ENCODE measurements at places on chromosomes 2 and 18. TPM values are rescaled to one million over a fixed set of nuclear protein-coding genes. Genes with fewer than 3 reads are reported as not detected.

GRCh38 chr2:108449410-108450130 is 564 bp downstream of the GCC2 start:
- DNase-seq, result peak; percentile 26
- H3K27me3 ChIP-seq, result no peaks in the 10 kb centered on the region
- H3K27ac ChIP-seq, result peak overlapping the region; percentile 75
- peaks cover 11% of the 10 kb centered on the region for H3K36me3 ChIP-seq
- H3K4me1 ChIP-seq, result peaks cover 12% of the 10 kb centered on the region
- peak overlapping the region; percentile 98 for H3K4me3 ChIP-seq

DNA sequence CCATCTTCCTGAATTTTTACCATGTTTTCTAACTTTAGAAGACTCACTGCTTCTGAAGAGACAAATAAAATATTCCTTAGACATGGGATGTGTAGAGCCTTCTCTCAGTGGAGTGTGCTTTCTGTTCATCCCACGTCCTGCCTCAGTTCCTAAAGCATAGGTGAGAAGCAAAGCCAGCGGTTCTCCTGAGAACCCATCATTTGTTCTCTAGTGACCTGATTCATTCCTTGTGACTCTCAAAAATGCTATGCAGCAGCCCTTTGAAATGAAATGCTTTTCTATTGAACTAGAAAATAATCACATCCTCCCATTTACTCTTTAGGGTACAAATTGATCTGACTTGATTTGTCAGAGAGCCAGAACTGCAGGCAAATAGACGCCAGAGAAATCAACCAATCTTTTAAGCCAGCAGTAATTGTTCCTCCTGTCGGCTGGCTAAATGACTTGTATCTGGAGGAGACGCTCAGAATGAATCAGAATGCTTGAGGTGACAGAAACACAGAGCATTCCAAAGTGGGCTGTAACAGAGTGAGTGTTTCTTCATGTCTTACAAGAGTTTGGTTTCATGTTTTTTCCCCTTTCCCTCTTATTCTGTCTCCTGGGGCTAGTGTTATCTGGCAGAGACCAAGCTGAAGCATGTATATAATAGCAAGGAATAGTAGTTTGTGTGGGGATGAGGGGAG is 81.3 kb upstream of the TMEM178A start:
- no peak overlapping the region for H3K4me3 ChIP-seq
- H3K4me1 ChIP-seq, result no peaks in the 10 kb centered on the region
- no peaks in the 10 kb centered on the region for H3K36me3 ChIP-seq
- no peak for DNase-seq

- no peaks in the 10 kb centered on the region for H3K4me1 ChIP-seq
- H3K4me3 ChIP-seq, result no peak overlapping the region
- no peaks in the 10 kb centered on the region for H3K27me3 ChIP-seq
- no peak for DNase-seq
These were observed 122.9 kb downstream of the CCDC178 start for GRCh38 chr18:33317640-33318039.

DNA sequence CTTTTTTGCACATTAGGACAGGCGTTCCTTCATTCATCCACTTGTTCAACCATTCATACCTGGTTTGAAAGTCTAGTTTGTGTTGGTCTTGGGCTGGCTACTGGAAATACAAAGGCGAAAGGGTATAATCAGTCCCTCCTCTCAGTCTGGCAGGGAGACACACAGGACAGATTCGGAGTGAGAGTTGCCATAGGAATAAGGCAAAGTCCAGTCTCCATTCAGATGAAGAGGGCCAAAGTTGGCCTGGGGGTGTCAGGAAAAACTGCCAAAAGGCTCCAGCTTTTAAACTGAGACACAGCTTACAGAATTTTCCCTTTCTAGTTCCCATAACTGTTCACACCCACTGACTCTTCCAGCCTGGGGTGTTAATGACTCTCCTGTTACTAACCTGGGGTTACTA is 96.3 kb upstream of the AQP4 start:
- no peak for DNase-seq
- no peaks in the 10 kb centered on the region for H3K36me3 ChIP-seq
- no peak overlapping the region for H3K27ac ChIP-seq
- no peaks in the 10 kb centered on the region for H3K4me1 ChIP-seq

DNA sequence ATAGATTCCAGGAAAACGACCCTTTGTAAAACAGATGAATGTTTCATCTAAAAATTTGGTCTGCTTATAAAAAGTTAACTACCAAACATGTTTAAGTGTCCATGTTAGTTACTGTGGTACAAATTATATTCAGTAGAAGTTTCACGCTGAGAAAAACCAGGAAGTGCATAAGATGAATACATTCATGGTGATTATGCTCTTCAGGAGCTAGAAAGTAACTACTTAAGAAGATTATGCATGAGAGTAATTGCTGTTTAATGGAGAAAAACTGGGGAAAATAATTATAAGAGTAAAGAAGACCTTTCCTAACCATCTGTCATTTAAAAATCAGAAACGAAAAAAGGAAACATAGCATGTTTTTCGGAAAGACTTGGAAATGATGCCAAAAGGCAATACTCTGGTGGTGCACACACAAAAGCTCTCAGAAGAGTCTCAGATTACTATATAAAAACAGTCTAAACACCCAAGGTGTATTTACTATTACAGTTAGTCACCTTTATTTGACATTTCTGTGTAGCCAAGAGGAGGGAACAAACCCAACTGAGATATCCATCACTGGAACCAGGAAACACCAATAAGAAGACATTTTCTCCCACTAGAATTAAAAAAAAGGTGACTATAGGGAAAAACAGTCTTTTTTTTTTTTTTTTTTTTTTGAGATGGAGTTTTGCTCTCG is 38.8 kb upstream of the METTL21A start:
- no peak for DNase-seq
- no peaks in the 10 kb centered on the region for H3K4me1 ChIP-seq

GRCh38 chr2:238765590-238765989 is 82.3 kb upstream of the TWIST2 start:
- H3K27ac ChIP-seq, result no peak overlapping the region
- H3K27me3 ChIP-seq, result peaks cover 68% of the 10 kb centered on the region
- H3K4me1 ChIP-seq, result no peaks in the 10 kb centered on the region
- no peaks in the 10 kb centered on the region for H3K36me3 ChIP-seq
- no peak for DNase-seq

GRCh38 chr2:8142461-8142860 is 539.4 kb upstream of the ID2 start:
- no peaks in the 10 kb centered on the region for H3K36me3 ChIP-seq

- no peak overlapping the region for H3K4me3 ChIP-seq
- no peak overlapping the region for H3K27ac ChIP-seq
These were observed 126.2 kb downstream of the EHBP1 start for GRCh38 chr2:62831729-62832128.

DNA sequence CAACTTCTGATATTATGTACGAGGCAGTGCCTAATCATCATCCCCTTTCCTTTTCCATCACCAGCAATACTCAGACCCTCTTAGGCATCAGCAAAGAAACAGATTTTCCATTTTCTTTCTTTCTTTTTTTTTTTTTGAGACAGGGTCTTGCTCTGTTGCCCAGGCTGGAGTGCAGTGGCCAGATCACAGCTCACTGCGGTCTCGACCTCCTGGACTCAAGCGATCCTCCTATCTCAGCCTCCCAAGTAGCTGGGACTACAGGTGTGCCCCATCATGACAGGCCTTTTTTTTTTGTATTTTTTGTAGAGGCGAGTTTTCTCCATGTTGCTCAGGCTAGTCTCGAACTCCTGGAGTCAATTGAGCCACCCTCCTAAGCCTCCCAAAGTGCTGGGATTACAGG is 5.9 kb upstream of the OLA1 start:
- H3K27me3 ChIP-seq, result no peaks in the 10 kb centered on the region
- no peak overlapping the region for H3K27ac ChIP-seq
- H3K4me1 ChIP-seq, result peaks cover 1% of the 10 kb centered on the region
- H3K36me3 ChIP-seq, result no peaks in the 10 kb centered on the region

GRCh38 chr2:136492901-136493300 is 272.4 kb upstream of the THSD7B start:
- H3K36me3 ChIP-seq, result no peaks in the 10 kb centered on the region
- no peak overlapping the region for H3K4me3 ChIP-seq
- H3K27me3 ChIP-seq, result peaks cover 31% of the 10 kb centered on the region
- H3K4me1 ChIP-seq, result no peaks in the 10 kb centered on the region
- no peak for DNase-seq
- no peak overlapping the region for H3K27ac ChIP-seq

- H3K36me3 ChIP-seq, result no peaks in the 10 kb centered on the region
- H3K4me1 ChIP-seq, result peaks cover 62% of the 10 kb centered on the region
- no peaks in the 10 kb centered on the region for H3K27me3 ChIP-seq
- H3K27ac ChIP-seq, result peak overlapping the region; percentile 99
- DNase-seq, result peak; percentile 93
These were observed 6.8 kb upstream of the NR4A2 start for GRCh38 chr2:156339110-156339847.

DNA sequence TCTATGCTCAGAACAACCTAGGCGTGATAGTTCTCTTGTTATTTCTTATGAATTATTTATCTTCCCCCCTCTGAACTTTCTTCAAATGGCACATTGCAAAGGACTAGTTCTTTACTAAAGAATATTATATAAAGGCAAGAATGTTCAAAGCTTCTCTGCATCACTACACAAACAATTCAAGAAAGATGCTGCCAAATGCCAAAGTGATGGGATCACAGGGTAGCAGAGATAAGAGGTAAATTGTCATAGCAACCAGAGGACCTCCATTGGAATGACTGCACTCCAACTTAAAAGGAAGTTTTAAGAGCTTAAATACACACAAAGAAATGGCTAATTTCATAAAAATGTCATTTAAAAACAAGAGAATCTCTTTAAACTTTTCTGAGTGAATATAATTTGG is 72.8 kb downstream of the AQP4 start:
- no peak for DNase-seq
- no peak overlapping the region for H3K27ac ChIP-seq
- H3K4me3 ChIP-seq, result no peak overlapping the region
- H3K27me3 ChIP-seq, result peaks cover 3% of the 10 kb centered on the region
- H3K36me3 ChIP-seq, result no peaks in the 10 kb centered on the region

GRCh38 chr2:37489536-37489935 is 145.1 kb downstream of the QPCT start:
- H3K36me3 ChIP-seq, result no peaks in the 10 kb centered on the region
- H3K4me1 ChIP-seq, result no peaks in the 10 kb centered on the region
- DNase-seq, result no peak
- H3K27me3 ChIP-seq, result no peaks in the 10 kb centered on the region

CREG2 gene
- 0.12 TPM for total RNA-seq

DHX57 gene
- total RNA-seq, result 19.4 TPM

C2orf66 gene
- not detected for total RNA-seq

ANKRD30BL gene
- not detected for total RNA-seq

DPYSL5 gene
- 8.4 TPM for total RNA-seq

QPCT gene
- total RNA-seq, result not detected

EVX2 gene
- total RNA-seq, result not detected
